ENCODE measurements at places on chromosomes 5 and 9.

- DNase-seq: no peak
These were observed 249.7 kb upstream of the NREP start for GRCh38 chr5:112006721-112007120.

DNA sequence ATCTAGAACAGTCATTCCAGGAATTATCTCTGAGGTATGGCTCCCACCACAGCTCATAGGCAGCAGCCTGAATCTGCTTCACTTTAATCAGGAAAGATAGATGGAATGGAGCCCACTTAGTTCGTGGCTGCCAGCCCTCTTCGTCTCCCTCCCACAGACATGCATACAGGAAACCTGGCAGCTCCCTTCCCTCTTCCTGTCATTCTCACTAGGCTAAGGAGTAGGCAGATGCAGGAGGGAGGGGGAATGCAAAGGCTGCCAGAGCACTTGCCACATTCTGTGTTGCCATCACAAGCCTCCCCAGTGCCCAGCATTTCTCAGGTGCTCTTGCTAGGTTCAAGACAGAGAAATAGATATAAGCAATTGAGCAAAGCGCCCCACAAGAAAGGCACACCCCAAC is 378.9 kb downstream of the ELAVL2 start:
- no peak for DNase-seq

DNA sequence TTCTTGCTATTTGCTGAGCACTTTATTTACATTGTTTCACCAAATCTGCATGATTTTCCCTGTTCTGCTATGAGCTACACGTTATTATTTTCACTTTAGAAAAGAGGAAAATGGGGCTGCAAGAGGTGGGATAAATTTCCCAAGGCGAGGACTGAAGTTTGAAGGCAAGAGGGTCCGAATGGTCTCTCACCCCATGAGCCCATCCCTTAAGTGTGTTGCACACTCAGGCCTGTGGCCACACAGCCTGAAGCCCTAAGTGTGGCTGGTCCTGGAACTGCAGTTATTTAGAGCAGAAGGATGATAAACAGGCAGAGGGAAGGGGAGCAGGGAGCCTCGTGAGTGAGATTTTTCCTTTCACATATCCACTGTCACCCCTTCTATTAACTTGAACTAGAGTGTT is 7.8 kb downstream of the PDE8B start:
- no peak for DNase-seq

DNA sequence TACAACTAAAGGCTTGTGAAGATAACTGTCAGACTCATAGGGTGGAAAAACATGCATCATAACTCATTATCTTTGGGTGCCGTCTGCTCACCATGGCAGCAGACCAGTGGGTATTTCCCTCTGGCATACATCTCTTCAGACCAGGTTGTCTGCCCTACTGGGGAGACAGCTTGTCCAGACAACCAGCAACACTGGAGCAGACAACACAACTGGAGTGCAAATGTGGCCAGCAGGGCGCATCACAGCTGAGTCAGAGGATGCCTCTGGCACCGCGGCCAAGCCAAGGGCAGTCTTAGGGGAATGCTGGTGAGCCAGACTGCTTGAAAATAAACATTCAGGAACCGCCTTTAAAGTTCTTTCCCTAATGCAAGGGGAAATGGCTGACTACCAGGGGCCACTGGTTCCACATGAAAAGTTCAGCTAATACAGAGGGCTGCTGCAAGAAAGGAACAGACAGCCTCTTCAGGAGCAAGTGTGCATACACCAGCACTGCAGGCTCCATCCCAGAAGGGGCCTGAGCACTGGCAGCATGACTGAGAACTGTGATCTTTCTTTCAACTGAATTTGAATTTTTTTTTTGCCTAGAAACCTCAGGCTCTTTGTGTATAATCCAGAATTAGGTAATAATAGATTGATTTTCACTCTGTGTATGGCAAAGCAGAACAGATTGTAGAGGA is 77.3 kb downstream of the MAMDC2 start:
- no peak for DNase-seq

- no peak for DNase-seq
These were observed 66.8 kb downstream of the SLC38A9 start for GRCh38 chr5:55645304-55645703.

- DNase-seq: no peak
These were observed 505 bp downstream of the RPS14 start for GRCh38 chr5:150448952-150449516.

DNA sequence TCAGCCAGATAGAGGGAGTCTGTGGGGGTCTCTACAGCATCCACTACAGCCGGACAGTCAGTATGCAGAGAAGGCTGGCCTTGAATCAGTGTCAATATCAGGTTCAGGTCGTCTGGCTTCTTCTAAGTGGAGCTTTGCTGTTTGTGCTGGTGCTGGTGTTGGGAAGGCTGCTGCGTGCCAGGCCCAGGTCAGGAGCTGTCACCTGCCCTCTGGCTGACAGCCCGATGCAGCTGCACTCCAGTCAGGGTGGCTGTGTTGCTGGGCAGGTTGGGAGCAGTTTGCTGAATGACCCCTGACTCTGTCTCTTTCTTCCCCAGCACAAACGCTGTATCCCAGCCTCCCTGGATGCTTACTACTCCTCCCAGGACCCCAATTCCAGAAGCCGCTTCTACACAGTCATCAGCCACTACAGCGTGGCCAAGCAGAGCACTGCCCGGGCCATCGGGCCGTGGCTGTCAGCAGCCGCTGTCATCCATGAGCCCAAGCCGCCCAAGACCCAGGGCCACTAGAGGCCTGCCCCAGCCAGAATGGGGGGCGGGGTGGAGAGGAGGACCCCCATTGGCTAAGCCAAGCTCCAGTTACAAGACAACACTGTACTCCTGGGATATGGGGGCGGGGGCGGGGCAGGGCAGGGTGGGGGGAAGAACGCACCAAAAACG is 61.6 kb downstream of the NSG2 start:
- no peak for DNase-seq

DNA sequence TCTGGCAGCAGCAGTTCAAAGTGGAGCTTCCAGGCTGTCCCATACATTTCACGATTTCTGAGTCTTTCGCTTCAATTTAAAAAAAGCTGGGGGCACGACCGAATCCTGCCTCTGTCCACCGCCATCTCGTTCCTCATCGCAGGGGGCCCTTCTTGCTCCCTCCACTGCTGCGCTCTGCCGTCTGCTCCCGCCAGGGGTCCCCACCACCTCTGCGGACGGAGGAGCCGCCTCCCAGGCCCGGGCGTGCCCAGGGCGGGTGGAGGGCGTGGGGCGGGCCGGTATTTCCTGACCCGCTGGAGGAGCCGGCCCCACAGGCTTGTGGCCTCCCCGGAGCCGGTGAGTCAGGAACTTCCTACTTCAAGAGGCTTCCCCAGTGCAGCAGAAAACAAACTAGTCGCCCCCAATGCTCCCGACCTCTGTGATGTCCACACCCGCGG is 50.4 kb downstream of the USP20 start:
- peak; percentile 91 for DNase-seq

DNA sequence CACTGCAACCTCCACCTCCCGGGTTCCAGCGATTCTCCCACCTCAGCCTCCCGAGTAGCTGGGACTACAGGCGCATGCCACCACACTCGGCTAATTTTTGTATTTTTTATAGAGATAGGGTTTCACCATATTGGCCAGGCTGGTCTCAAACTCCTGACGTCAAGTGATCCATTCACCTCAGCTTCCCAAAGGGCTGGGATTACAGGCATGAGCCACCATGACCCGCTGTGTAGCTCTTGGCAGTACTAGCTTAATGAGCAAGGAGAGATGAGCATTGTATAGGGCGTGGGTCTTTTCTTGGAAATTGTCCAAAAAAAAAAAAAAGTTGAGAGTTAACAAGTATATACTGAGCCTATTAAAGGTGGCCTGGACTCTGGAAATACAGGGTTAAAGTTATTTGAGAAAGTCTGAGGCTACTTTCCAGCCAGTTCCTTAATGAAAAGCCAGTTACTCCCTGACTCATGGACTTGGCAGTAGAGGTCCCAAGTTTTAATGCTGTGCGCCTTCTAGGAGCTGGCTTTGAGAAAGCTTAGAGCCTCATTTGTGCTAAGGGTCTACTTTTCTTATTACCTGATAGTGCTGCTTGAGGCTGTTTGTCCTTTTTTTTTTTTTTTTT is 4.2 kb upstream of the FGF18 start:
- DNase-seq: no peak

- DNase-seq: no peak
These were observed 273.7 kb downstream of the SYK start for GRCh38 chr9:91075279-91075678.

DNA sequence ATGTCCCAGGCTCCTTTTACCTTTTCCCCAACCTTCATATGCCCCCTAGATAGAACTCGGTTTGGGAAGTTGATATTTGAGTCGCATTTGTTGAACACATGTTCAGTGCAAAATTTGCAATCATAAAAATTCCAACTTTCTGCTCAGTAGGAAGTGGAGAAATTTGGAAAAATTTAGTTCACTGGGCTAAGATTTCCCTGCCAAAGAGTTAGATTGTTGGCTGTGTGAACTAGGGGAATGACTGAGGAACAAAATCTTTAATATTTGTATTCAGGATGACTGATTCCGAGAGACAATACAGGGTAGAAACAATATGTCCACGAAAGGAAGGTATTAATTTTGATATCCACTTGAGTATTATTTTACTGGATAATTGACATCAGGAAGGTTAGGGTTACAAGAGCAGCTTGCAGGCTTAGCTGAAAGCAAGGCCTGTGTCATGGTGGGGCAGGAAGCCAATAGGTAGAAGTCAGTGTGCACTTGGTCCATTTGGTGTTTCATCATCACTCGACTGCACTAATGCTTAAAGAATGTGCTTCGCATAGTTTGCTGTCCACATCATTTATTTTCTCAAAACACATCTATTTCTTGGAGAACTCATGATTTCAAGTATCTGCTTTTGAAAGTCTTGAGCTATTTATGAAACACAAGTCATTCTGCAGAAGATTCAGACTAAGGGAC is 59.4 kb upstream of the GNA14 start:
- DNase-seq: no peak

GRCh38 chr9:83964973-83965349 is 15.1 kb downstream of the HNRNPK start:
- DNase-seq: no peak

DNA sequence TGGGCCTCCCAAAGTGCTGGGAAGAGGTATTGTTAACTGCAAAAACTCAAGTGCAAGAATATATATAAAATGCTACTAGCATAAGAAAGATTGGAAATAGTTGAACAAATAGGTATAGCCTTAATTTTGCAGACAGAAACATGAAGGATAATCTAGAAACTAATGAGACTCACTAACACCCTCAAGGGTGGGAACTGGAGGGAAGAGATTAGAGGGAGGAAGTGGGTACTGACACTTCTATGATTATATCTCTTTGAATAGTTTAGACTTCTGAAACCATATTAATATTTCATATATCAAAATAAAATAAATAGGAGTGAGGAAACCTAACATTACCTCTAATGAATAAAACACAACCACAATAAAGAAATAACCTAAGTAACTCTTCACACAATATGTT is 23.0 kb downstream of the AUH start:
- no peak for DNase-seq

DNA sequence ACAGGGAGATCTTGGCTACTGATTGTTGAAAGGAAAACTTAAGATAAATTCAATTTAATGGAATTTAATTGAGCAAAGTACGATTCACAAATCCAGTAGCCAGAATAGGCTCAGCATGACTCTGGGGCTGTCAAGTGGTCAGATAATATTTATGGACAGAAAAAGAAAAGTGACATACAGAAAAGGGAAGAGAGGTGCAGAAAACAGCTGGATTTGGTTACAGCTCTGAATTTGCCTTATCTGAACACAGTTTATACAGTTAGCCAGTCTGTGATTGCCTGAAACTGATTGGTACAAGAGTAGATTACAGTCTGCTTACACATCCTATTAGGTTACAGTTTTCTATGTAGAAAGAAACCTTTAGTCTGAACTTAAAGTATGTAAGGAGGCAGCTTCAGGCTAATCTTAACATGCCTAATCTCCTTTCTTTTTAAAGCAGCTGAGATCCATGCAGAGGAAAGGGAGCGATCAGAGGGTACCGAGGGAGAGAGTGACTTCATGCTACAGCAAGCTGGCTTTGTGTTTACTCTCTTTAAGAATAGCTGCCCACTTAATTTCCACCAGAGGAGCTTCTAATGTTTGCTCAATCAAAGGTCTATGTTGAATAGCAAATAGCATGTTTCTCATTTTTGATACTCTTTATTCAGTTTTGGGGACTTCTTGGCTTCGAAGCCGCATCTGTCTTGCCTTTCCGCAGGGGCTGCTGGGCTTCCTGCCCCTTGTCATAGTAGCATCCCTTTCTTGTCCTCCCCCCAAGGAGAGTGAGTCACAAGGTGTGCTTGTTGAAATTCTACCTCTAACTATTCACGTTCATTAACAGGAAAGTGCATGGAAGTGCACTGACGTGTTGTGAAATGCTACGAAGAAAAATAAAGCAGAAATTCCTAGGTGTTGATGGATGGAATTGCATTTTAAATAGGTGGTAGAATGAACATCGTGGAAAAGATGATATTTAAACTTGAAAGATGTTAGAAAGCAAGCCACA is 761.2 kb downstream of the TAF11L14 start:
- no peak for DNase-seq

GRCh38 chr9:90112788-90113187 is 508.0 kb downstream of the GADD45G start:
- no peak for DNase-seq

DNA sequence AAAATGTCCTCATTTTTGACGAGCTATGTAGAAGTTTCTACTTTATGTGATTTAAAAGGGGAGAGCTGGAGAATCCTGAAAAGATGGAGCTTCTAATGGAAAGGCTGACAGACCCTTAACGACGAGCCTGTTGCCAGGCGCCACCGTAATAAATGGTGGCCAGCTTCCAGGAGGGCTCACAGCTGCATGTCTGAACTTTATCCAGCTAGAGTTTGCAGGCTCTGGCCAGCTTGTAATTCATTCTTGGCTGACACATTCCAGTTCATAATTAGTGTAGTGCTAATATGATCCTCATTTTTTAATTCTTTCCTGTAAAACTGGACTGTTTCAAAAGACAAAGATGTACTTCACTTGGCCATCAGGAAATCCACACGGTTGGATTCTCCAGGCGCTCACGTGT is 246.7 kb downstream of the GAS1 start:
- no peak for DNase-seq

DNA sequence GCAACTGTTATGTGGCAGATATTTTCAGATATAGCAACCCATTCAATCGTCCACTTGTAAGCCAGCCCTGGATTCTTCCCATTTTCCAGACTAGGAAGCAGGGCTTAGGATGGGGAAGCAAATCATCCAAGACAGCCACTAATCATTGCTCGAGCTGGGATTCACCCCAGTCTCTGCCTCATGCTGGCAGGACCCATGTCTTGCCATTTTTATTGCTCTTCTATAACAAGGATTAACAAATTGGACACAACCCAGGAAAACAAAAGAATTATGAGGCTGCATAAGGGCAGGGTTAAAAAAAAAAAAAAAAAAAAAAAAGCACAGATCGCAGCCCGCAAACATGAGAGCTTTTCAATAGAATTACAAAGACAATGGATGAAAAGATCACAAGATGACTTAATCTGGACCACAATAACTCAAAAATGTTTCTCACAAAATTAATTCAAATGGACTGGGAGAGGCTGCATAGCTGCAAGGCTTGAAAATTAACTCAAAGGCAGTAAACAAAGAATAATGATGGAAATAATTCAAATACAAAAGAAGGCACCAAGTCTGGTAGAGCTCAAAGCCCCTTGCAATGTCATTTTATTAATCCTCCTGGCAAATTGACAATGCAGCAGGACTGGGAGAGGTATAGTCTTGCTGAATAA is 40.7 kb downstream of the ASTN2 start:
- DNase-seq: no peak

Data from activated CD4-positive, alpha-beta T cell treated with anti-CD3 and anti-CD28 coated beads for 4 hours (primary cell).